ENCODE measurements at places on chromosomes 13 and 19.

GRCh38 chr19:55452749-55453346 is 8.6 kb downstream of the ISOC2 start:
- DNase-seq = no peak

- no peak for DNase-seq
Observed at GRCh38 chr19:19524053-19524452, 4.7 kb upstream of the YJEFN3 start.

DNA sequence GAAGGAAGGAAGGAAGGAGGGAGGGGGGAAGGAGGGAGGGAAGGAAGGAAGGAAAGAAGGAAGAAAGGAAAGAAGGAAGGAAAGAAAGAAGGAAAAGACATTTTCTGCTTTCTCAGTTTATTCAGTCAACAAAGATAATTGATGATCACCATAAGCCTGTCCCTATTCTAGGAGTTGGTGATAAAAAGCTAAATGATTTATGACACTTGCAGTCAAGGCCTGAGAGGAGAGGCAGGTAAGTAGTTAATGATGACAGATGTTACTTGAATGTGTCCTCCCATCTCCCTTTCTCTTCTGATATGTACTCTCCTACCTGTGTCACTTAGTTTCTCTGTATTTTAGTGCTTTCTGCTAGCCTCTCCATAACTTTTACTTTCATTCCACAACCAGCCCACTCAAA is 141.3 kb downstream of the SLITRK6 start:
- DNase-seq = no peak

GRCh38 chr19:50172726-50173125 is 9.6 kb upstream of the IZUMO2 start:
- no peak for DNase-seq

DNA sequence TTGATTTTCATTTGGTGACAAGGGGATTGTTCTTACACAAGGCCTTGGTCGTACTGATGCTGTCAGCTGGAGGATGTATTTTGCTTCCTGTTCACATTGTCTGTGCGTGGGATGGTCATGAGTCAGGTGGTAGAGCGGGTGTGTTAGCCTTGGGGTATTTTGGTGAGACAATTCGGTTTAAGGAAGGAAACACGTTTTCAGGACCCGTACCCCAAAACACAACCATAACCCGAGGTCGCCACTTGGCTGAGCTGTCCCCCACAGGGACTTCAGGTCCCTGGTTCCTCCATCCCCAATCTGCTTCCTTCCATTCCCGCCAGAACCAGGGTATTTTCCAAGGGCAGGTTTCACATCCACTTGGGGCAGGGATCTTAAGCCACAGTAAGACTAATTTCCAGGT is 15.0 kb downstream of the MYO9B start:
- no peak for DNase-seq

GRCh38 chr13:50080911-50081678 is 65.9 kb downstream of the KCNRG start:
- DNase-seq = no peak

GRCh38 chr13:51154029-51154555 is 43.0 kb upstream of the C13orf42 start:
- DNase-seq = no peak

GRCh38 chr19:38838986-38839761 is 7.6 kb upstream of the ECH1 start:
- no peak for DNase-seq

- peak; percentile 29 for DNase-seq
Observed at GRCh38 chr19:39792999-39793546, 14.4 kb downstream of the LEUTX start.

- DNase-seq = no peak
Observed at GRCh38 chr19:47006496-47006895, 13.1 kb upstream of the NPAS1 start.

- DNase-seq = no peak
Observed at GRCh38 chr19:43656436-43656835, 13.5 kb downstream of the PLAUR start.

DNA sequence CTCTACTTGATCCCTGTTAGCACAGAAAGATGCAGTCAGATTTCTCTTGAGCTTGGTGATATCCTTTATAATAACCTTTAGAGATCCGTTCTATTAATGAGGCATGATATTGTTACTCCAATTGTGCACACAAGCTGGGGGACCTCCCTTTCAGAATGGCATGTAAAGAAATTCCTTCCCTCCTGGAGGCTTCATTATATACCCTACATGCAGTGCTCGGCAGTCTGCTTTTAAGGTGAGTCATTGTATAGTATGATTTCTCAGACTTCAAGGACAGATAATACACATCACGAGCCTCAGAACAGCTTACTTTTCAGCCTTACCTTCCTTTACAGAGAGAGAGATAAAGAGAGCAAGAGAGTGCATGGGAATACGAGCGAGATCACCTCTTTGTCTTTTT is 261.3 kb downstream of the ATP8A2 start:
- no peak for DNase-seq

GRCh38 chr13:73106513-73107178 is 47.8 kb downstream of the KLF5 start:
- no peak for DNase-seq

GRCh38 chr13:101398920-101399319 is 17.4 kb downstream of the NALCN start:
- DNase-seq = no peak

- DNase-seq = no peak
Observed at GRCh38 chr13:28313579-28313978, 175.2 kb downstream of the PAN3 start.

DNA sequence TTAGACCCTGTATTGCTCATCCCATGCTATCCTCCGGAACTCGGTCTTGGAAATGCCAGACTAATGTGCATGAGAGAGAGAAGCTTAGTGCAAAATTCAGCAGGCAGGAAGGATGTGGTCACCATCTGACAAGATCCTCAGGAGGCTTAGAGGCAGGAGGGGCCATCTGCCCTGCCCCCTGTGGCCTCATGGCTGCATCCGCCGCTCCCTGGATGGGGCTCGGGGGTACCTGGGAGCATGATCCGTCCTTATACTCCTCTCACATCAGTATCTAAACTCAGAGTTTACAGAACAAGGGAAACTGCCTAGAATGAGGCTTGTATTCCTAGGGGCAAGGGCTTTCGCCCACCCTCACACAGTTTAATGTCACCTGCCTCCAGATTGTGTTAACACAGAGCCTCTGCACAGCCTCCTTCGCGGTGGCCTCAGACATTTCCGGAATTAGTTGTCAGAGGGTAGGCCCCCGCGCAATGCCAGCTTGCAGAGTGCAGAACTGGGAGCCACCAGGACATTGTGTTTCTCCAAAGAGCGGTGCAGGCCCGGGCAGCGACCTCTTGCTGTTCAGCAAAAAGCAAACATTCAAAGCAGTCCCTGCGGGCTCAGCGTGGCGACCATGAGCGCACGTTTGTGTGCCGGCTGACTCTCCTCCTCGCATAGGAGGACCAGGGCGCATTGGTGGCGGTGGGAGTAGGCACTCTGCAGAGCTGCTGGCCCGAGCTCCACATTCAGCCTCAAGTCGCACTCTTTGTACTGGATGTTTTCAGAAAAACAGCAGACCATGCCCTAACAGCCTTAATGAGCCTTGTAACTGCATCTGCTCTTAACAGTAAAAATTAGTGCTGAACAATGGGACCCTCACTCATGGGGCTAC is 39.1 kb downstream of the GPR12 start:
- no peak for DNase-seq

GRCh38 chr13:113887700-113888201 is 23.9 kb upstream of the GAS6 start:
- no peak for DNase-seq

- no peak for DNase-seq
Observed at GRCh38 chr19:7685546-7686445, 5.2 kb downstream of the TRAPPC5 start.

DNA sequence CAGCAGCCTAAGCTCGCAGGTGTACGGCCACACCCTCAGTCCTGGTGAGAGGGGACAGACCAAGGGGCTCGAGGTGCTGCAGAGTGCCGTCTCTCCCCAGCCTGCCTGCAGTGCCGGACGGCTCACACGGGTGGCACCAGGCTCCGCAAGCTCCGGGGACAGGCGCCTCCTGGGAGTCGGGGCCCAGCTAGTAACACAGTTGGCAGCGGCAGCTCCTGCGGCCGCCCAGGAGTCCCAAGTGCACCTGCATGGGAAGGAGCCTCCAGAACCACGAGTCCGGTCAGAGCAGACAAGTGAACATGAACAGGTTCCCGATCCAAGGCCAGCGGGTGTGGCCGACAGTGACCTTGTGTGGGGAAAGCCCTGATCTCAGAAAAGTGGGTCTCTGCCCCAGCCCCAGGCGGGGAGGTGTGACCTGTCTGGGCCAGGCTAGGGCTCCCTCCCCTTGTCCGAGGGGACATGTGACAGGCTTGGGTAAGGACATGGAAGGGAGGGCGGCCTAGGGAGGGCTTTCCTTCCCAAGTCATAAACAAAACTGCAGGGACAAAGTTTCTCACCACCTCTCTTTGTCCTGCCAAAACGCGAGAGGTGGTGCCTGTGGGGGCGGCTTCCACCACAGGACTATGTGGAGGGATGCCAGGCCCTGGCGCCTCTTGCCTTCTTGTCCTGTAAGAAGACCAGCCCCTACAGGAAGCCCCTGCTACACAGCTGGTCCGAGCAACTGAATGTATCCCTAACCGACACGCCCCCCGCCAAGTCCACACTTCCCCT is 46.5 kb downstream of the MLLT1 start:
- no peak for DNase-seq

GRCh38 chr13:29800687-29801086 is 49.7 kb downstream of the UBL3 start:
- no peak for DNase-seq

DNA sequence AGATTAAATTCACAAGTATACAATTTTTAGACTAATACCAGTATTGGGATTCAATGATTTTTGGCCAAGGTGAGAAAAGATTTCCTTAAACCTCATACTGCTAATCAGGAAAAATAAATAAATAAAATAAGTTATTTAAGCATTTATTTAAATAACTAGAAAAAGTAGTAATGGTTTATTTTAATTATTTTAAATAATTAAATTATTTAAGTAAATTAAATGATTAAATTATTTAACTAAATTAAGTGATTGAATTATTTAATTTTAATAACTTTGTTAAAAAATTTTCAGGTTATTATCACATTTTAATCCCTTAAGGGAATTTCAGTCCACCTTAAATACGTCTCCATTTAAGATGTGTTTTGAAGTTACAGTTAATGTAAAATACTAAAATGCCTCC is 1831.5 kb upstream of the MIR17HG start:
- no peak for DNase-seq

DNA sequence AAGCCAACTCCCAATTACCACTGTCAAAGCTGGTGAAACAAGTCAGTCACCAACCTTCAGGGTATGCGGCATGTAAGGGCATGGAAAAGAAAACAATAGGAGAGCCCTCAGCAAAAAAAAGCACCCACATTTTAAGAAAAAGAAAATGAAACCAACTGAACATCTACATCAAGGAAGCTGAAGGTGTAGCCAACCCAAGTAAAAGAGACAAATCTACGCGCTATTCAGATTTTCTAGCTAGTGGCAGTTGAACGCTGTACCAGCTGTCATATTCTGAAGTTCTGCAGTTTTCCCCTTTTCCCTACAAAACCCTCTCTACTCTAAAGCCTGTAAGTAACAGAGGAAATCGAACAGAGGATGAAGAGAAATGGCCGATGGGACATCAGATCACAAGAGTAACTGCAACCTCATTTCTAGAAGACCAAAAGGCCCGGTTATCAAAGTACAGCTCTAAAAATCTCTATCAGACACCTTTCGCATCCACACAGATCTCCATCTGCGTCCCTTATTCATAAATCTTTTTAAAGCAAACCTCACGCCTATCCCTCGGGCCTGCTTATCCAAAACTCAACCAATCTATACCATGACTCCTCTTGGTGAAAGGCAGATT is 1.4 kb downstream of the MYCBP2 start:
- DNase-seq = no peak

DNA sequence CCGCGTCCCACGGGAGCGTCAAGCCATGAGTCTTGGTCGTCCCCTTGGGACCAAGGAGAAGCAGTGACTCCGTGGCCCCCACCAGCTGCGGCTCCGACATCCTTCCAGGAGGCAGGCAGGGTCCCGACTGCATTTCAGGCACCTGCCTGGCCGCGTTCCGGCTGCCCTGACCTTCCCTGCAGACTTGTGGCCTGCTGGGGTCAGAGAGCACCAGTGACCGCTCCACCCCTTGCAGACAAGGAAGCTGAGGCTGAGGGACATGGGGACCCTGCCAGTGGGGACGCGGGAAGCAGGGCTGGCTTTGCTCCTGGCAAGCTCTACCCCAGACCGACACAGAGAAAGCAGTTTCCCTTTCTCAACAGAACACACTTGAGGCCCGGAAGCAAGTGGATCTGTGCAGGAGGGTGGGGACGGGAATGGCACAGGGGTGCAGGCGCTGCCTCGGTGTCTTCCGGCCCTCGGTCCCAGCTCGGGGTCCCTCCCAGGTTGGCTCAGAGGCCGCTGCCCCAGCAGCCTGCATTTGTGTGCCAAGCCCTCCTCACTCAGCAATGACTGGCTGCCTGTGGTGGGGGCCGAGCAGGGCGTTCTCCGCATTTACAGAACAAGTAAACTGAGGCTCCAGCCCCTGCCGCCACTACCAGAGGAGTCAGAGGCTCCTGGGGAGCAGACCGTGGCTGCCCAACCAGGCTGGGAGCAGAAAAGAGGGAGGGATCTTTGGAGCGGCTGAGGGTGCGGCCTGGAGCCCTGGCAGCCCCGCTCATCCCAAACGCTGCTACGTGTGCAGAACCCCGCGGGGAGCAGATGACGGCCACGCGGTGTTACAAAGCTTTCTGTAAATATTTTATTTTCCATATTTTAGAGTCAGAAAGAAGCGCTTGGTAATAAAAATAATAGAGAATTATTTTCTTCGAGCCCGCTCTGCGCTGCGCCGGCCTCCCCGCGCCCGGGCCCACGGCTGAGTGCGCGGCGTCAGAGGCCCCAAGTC is 43.9 kb downstream of the GAS6 start:
- no peak for DNase-seq

GRCh38 chr13:111249637-111250360 is 70.6 kb upstream of the TEX29 start:
- DNase-seq = no peak

DNA sequence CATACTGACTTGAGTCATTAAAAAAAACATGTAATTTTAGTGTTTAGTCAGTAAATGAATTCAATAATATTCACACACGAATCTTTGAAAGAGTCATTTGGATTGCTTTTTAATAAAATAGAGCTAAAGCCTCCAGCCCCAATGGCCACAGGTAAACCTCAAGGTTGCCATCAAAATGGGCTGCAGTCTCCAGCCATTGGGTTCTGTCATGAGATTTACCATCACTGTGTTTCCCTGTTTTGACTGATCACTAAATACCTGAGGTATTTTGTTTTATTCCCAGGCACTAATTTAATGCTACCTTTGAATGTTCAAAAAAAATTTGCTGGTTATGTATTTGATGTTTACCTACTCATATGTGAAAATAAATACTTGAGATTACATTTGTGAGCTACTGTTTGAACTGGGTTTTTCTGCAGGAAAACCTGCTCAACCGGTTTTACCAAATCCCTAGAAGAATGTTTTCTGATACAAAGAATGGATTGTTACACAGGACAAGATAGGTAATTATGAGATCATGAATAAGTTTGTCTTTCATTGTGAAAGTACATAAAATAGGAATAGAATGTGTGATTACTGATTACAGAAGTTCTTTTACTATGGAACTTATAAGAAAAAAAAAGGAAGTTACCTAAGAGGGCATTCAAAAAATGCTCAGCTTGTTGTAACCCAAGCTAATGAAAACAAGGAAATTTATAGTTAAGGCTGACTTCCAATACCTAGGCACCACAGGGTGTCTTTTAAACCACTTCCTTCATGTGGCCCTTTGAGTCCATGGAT is 391.3 kb downstream of the EFNB2 start:
- no peak for DNase-seq
